Neuronal stem cell (in vitro differentiated cells): ENCODE measurements at places on chromosomes 6 and 20.
A peak's percentile ranks its signal among the peaks of the same experiment; 100 is the strongest.

- DNase-seq: no peak
Measured at GRCh38 chr20:44069203-44070011, 117.6 kb downstream of the JPH2 start.

- DNase-seq: no peak
Measured at GRCh38 chr6:63806573-63806913, 170.9 kb downstream of the PHF3 start.

DNA sequence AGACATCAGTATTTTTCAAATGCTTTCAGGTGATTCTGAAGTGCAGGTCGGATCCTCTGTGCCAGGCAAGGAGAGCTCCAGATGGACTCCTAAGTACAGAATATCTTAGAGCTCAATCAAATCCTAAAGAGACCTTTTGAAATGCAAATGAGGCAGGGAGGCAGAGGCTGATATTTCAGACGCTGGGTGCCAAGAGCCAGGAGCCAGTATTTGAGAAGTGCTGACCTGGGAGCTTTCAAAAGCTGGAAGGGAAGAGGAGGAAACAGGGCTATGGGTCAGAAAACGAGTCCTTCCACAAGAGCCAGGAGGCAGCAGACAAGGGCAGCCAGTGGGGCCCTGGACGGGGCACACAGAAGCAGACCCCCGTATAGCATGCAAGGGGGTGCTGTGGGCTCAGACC is 46.1 kb upstream of the DSN1 start:
- no peak for DNase-seq

- no peak for DNase-seq
Measured at GRCh38 chr6:20704325-20705025, 170.2 kb downstream of the CDKAL1 start.

GRCh38 chr6:110864824-110865223 is 9.8 kb upstream of the AMD1 start:
- DNase-seq: no peak

GRCh38 chr20:32285082-32285620 is 7.7 kb downstream of the KIF3B start:
- no peak for DNase-seq

GRCh38 chr6:18424201-18424600 is 37.1 kb downstream of the RNF144B start:
- DNase-seq: no peak

GRCh38 chr20:58251979-58252591 is 23.6 kb upstream of the ANKRD60 start:
- no peak for DNase-seq

DNA sequence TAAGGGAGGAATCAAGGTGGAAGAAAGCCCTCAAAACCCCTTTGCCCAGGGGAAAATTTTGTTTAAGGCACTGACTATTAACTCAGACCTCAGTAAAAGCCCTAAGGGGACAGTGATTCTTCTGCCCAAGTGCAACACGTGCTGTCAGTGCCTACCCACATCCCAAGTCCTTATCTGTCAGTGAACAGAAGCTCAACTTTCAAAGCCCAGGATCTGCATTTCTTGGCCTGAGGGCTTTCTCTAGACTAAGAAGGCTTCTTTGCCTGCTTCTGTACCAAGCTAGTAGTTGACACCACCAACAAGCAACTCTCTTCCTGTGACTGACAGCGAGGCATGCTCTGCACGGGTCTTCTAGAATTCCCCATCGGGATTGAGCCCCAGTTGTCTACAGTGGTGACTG is 416.0 kb upstream of the SPTLC3 start:
- DNase-seq: no peak

- DNase-seq: peak; percentile 12
Measured at GRCh38 chr20:25695532-25696370, 902 bp downstream of the ZNF337 start.

- no peak for DNase-seq
Measured at GRCh38 chr6:169851641-169852503, 100.5 kb downstream of the ERMARD start.

DNA sequence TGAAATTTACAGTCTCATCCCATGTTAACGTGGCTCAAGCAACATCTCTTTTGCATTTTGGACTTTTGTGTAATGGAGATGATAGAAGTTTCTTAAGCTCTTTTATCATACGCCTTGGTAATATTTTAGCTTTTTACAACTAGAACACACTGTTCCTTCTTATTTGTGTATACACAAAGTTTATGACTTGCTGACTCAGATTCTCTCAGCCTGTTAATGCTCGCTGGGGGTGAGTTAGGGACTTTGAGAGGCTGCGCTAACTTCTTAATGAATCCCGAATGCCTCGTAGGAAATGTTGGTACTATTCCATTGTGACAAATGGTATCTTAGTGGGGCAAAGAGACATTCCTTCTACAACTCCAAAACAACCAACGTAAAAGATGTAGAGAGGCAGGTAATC is 509.7 kb downstream of the DOK5 start:
- DNase-seq: no peak

- DNase-seq: no peak
Measured at GRCh38 chr20:1287306-1287705, 21.2 kb downstream of the SNPH start.

DNA sequence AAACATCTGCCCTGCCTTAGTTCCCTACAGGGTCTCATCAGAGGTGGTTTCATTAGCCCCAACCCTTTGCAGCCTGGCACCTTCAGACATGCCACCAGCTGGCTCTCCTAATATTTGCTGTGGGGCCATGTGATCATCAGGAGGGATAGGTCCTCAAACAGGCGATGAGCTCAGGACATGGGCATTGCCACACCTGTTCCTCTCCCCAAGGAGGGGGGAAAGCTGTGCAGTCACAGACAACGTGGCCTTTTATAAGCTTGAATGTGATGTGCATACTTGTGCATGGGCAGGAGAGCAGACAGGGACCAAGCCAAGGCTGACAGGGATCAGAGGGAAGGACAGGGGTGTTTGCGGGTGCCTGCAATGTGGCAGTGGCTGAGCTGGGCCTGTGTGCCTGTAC is 78.8 kb upstream of the ZNFX1 start:
- no peak for DNase-seq

DNA sequence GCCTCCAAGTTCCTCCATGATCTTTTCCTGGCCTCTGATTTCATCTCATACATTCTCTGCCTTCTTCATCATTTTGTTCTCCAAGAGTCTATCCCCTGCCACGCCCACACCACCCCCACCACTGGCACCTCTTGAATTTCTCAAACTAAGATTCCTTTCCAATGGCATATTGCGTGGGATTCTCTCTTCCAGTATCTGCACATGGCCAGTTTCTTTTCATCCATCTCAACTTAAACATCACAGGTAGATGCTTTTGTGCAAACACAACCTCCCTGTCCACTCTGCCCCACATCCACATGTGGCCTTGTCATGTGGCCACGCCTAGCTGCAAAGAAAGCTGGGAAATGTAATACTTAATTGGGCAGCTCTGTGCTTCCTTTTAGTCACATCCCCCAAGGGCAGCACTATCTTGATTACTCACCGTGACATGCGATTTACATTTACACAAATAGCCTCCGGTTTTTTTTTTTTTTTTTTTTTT is 33.4 kb upstream of the ZMYND8 start:
- no peak for DNase-seq

DNA sequence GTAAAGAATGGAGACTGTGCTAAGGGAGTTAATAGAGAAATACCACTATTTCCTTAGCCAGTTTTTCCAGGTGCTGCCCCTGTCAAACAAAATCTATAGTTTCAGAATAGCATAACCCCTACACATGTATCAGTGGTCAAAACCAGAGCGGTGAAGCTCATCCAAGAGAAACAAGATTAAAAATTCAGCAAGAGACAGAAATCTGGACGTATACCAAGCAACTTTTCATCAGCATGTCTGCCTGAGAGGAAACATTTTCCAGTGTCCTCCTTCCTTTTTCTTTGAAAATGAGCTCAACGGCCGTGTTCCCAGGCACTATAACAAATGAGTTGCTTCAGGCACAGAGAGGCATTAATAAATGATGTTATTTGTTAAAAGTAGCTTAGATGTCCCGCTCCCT is 416.5 kb downstream of the BCKDHB start:
- no peak for DNase-seq

- DNase-seq: peak; percentile 35
Measured at GRCh38 chr6:142746524-142746923, 198.5 kb downstream of the HIVEP2 start.
